ENCODE measurements at places on chromosomes 5 and 9.

- DNase-seq = no peak
Measured at GRCh38 chr9:16619402-16619801, 251.1 kb downstream of the BNC2 start.

- DNase-seq = no peak
Measured at GRCh38 chr9:87088621-87089365, 141.5 kb upstream of the GAS1 start.

DNA sequence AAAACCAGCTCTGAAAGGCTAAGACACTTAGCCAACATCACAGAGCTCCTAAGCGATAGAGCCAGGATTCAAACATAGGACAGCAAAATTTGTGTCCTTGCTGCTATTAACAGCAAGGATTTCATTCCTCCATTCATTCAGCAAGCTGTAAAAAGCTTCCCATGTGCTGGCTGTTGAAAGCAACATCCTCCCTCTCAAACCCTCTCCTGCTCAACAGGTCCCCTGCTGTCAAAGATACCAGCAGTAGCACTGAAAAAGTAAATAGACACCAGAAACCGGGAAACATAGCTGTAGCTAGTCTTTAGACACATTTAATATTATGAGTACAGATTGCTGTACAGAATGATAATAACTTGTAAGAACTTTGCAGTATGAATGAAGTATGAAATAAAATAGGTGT lies 52.6 kb upstream of the ADAMTSL1 start:
- no peak for DNase-seq

DNA sequence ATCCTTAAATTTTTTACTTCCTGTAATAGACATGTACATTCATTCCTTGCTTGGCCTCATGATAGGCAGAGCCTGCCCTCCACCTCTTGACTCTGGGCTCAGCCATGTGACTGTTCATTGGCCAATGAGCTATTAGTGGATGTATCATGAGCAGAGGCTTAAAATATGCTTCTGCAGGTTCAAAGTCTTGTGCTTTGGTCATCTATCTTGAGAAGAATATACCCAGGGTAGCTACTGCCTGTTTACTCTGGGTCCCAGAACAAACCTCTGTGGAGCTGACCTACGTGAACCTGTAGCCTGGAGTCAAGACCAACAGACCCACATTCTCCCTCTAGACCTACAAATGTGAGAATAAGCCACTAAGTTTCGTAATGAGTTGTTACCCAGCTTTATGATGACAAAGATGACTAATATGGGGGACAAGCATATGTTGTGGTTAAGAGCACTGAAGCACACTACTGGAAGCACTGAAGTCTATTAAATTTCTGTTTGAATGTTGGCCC lies 244.4 kb downstream of the MAST4 start:
- no peak for DNase-seq

- DNase-seq = no peak
Measured at GRCh38 chr9:114694719-114695269, 12.8 kb upstream of the TEX48 start.

GRCh38 chr5:16726538-16726946 lies 109.7 kb upstream of the RETREG1 start:
- DNase-seq = no peak

GRCh38 chr5:139181322-139181730 lies 16.8 kb downstream of the SIL1 start:
- DNase-seq = no peak

GRCh38 chr5:851553-851952 lies 767 bp upstream of the ZDHHC11 start:
- no peak for DNase-seq

DNA sequence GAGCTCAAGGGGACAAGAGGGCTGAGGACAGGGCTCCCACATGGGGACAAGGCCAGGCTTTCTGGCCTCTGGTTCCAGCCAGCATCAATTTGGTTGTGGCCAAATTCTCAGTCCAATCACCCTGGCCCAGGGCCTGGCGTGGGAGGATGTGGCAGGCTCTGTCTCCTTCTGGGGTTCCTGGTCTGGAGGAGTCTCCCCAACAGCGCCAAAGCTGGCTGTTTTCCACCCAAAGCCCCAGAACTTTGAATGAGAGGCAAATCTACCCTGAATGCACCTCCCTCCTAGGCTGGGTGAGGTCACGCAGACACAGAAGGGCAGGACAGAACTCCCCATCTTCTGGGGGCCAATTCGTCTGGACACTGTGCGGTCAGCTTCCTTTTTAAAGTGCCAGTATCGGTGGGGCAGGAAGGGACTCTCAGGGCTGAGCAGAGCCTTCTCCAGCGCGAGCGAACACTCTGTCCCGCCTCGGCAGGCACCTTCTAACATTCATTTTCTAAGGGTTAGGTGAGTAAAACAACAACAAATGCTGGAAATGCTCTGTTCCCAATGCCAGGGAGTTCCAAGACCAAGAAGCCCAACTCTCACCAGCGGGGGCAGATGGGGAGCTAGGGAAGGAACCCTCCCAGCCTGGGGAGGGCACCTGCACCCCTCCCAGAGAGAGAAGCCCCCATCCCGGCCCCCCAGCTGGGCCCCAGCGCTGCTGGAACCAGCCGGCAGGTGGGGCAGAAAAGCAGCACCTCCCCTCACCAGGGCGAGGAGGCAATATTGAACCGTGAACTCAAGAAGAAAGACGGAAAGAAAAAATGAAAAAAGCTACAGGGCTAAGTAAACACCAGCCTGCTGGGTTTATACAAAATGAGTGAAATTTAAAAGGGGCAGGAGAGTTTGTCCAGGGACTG lies 3.7 kb upstream of the DPM2 start:
- DNase-seq = no peak

DNA sequence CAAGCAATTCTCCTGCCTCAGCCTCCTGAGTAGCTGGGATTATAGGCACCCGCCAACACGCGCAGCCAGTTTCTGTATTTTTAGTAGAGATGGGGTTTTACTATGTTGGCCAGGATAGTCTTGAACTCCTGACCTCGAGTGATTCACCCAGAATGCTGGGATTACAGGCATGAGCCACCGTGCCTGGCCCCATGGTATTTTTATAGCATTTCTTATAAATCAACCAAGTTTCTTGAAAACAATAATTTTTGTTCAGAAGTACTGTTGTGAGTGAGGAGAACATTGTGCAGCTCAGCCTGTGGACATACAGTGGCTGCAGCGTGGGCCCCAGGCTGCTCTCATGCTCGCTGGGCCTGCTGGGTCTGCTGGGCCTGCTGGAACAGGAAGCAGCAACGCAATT lies 45.3 kb downstream of the MAP1B start:
- DNase-seq = no peak

- no peak for DNase-seq
Measured at GRCh38 chr5:134236318-134236717, 10.4 kb upstream of the PPP2CA start.

- no peak for DNase-seq
Measured at GRCh38 chr9:131235480-131235851, 40.8 kb downstream of the FAM78A start.

- DNase-seq = no peak
Measured at GRCh38 chr5:30749971-30750370, 443.5 kb upstream of the CDH6 start.

- DNase-seq = no peak
Measured at GRCh38 chr9:17928228-17928627, 349.4 kb downstream of the SH3GL2 start.

GRCh38 chr9:22379272-22379671 lies 67.4 kb upstream of the DMRTA1 start:
- no peak for DNase-seq

DNA sequence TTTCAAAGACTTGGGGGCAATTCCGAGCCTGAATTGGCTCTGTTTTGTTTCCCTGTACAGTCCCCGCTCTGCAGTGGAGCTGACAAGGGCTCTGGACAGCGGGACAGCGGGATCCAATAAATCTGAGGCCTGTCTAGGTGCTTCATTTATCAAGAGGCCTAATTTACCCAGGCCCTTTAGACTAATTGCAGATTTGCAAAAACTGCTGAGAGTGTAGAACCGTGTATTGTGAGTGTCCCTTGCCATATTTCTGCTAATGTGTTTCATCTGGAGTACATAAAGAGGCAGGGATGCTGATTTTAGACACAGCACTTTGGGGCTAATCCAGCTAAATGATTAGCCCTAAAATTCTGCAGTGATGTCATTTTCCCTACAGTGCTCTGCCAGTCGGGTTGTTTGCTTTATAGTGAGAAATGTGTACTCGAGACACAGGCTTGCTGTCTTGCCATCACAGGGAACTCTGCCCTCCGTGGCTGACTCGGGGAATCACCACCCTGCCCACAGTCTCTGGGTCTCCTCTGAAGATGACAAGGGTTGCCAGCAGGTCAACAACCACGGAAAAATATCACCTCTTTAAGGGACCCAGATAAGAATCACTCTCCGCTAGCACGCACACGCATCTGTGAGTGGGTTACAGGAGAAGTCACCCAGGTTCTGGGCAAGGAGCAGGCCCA lies 592.0 kb downstream of the BNC2 start:
- no peak for DNase-seq
